ENCODE measurements at places on chromosomes 12 and 14.

DNA sequence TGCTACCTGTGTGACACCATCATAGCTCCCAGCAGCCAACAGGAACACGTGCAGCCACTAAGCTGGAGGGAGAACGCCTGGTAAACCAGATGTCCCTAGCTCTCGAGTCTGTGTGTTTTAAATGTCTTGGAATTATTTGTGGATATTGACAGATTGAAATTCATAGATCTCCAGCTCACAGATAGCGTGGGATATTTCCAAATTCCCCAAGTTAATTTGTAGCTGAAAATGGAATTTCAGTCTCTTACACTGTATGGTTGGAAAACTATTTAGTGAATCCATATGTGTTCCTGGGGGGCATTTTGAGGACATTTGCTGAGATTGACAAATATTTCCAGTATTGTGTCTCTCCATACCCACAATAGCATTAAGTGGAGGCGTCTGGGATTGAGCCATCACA lies 618.6 kb upstream of the TMEM132C start:
- no peak for DNase-seq

GRCh38 chr14:100739306-100739705 lies 12.6 kb downstream of the DLK1 start:
- DNase-seq, result no peak

GRCh38 chr14:79569072-79569471 lies 642.2 kb downstream of the DIO2 start:
- DNase-seq, result no peak

- no peak for DNase-seq
Observed at GRCh38 chr14:80507292-80507869, 296.1 kb upstream of the DIO2 start.

- no peak for DNase-seq
Observed at GRCh38 chr12:115799610-115800009, 477.9 kb downstream of the MED13L start.

Data from hematopoietic multipotent progenitor cell treated with erythropoietin and hydrocortisone succinate and interleukin-3 and kit ligand, for 8 days (in vitro differentiated cells).